ENCODE measurements at places on chromosomes 2 and 18.
A peak's percentile ranks its signal among the peaks of the same experiment; 100 is the strongest.

GRCh38 chr2:11406267-11406957 lies 59.5 kb downstream of the E2F6 start:
- peak; percentile 78 for DNase-seq

GRCh38 chr2:233418761-233419546 lies 64.7 kb downstream of the DGKD start:
- DNase-seq, result peak; percentile 73

DNA sequence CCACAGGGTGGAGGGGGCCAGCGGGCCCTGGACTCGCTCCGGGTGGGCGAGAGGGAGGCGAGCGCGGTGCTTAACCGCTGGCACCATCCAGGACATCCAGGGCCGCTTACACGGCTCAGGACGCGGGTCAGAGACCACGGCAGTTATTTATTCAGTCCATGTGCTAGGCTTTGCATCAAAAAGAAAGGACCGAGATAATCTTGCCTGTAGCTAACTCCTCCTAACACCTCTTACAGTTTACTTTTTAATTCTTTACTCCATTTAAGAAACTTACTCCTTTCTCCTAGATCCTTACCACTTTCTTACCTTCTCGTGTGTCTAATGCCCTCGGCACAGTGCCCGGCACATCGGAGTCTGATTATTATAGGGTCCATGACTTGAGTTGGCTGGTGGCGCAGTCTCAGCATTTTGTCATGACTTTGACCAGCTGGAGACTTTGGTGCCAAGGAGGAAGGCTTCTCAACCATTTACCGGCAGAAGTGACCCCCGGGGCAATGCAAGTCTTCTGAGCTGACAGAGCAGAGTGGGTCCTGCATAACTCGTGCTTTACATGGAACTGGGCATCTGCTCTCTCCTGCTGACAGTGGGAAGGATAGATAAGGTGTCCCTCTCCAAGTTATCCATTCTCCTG lies 503 bp downstream of the ANXA4 start:
- DNase-seq, result no peak

DNA sequence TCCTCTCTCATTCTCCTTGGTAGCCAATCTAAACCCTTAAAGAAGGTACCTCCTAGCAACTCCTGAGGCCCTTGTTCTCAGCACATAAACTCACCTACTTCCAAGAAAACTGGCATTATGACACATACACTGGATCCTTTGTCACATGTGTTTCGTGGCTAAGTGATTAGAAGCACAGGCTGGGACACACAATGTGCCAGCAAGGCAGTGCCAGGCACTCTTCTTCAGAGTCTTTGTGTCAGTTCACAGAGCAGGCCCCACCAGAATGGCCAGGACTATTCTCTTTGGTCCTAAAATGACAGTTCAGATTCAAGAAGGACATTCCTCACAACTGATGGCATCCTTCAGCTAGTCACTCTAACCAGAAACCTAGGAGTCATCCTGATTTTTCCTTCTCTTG lies 40.3 kb downstream of the SMC6 start:
- no peak for DNase-seq

- no peak for DNase-seq
These were observed 80.7 kb upstream of the RNF152 start for GRCh38 chr18:61973273-61974115.

DNA sequence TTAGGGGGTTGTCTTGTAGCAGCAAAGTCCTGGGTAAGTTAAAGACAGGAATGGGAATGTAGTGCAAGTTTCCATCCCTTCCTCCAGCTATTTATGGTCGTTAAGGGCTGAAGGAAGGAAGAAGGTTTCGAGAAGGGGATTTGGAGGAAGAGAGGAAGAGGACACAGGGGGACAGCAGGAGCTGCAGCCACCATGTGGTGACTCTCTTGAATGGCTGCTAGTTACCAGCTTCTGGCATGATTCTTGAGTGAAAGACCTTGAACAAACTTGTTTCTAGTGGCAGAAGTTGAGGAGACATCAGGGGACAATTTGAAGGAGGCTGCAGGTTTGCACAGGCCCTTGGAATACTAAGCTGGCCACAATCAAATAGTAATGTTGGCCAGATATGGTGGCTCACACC lies 116.6 kb downstream of the MTX2 start:
- DNase-seq, result no peak

- DNase-seq, result peak; percentile 58
These were observed 14.6 kb upstream of the AFG3L2 start for GRCh38 chr18:12391487-12392165.

DNA sequence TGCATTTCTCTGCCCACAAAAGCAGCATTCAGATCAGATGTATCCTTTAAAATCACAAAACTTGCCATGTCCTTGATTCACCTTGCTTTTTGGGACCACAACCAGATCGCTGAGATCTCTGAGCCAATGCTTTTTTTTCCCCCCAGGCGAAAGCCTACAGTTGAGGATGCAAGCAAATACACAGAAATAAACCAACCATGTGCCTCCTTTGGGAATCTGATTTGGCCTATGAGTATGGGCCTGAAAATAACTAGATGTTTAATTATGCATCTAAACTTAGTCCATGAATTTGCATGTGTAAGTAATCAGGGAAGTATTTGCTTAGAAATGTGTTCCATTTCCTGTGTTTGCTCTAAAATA lies 49.7 kb upstream of the CDC42EP3 start:
- DNase-seq, result no peak

- no peak for DNase-seq
These were observed 38.0 kb downstream of the BIN1 start for GRCh38 chr2:127069003-127069402.

GRCh38 chr18:199768-200167 lies 41.4 kb downstream of the USP14 start:
- DNase-seq, result no peak

DNA sequence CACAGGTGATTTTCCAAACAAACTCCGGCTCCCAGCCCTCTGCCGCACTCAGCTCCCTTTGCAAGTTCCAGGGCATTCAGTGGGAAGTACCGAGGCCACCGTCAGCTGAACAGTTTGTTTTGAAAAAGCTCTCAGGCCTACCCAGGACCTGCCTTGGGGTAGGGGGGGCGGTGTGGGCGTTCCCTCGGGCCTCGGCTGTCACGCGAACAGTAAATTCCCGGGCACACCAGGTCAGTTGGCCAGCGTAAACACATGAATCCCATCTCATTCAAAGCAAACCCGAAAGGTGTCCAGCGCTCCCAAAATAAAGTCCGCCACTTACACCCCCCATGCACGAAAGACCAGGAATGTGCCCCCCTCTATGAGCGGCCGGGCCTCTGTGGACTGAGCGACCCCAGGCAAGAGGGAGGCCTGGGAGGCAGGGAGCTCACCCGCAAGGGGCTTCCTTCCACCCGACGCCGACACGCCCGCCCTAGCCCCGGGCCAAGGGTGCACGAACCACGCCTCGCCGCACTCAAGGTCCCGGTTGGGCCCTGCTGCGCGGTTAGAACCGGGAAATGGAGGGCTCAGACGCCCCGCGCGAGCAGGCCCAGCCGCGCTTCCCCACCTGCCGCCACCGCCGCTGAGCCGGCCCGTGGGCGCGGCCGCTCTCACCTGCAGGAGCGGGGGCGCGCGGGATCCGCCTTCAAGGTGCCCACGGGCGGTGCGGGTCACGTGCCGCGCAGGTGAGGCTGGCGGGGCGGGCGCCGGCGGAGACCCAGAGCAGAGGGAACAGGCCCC lies at the start of gene WDSUB1:
TSS of gene WDSUB1 (minus strand) at position 775 of the 780 bp plus-strand sequence. CDS start 3,634 bp downstream, outside the sequence.
- DNase-seq, result peak; percentile 66

- no peak for DNase-seq
These were observed 331.4 kb upstream of the KLHL29 start for GRCh38 chr2:23053601-23054000.

GRCh38 chr2:74760875-74761630 lies 72.9 kb upstream of the HK2 start:
- DNase-seq, result no peak

DNA sequence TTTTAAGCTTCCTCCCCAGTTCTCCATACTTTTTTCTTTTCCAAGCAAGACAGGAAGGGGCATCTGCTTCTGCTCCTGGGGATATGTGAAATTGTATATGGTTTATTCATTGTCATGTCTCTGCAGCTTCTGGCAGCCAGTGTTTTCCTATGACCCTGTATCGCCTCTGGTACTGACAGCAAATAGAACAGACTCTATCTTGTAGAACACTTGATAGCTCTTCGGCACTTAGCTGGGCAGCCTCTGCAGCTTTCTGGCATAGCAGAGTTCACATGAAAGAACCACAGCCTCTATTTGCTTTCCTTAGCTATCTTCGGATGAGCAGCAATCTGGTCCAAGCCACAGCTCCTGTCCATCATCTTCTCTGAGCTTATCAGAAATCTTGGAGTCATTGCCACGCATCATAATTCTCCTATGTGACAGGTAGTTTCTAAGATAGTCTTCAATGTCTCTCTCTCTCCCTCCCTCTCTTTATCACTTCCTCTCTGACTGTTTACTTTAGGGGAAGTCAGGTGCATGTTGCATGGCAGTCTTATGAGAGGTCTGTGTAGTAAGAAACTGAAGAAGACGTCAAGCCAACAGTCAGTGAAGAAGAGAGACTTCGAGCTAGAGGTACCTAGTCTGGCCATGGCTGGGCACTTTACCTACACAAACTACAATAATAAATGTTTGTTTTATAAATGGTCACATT lies 627.7 kb upstream of the CDH2 start:
- no peak for DNase-seq

- no peak for DNase-seq
These were observed 89.3 kb downstream of the EHBP1 start for GRCh38 chr2:62794791-62795190.

GRCh38 chr2:22995576-22995975 lies 389.4 kb upstream of the KLHL29 start:
- DNase-seq, result no peak

DNA sequence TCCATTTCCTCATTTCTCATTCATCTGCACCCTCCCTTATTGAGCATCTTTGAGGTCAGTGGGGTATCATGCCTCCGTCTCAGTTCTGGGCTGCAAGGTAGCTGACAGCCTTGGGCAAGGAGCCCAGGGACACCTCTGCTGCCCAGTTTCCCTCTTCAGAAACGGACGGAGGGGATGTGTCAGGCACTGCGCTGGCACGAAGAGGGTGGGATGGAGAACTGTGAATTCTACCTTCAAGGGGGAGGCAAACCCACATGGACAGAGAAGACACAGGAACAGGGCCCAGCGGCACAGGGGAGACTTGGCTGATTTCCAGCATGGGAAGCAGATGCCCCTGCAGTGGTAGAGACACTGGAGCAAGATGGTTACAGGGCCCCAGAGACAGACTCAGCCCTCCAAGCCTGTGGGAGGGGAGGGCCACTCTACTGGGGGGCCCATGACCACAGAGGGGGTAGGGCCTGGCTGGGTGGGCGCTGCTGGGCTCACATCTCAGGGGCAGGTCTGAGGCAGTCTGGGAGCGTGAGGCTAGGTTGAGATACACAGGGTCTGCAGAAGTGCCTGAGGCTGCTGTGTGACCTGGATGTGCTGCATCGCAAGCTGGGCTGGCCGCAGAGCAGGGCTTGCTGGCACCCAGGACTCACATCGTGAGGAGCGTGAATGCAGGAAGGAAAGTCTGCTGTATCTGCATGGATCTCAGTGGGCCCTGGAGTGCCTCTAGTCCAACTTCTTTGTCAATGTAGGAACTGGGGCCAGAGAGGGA lies 92.3 kb downstream of the HS1BP3 start:
- peak; percentile 20 for DNase-seq

GRCh38 chr18:23735021-23735464 lies 45.8 kb downstream of the LAMA3 start:
- DNase-seq, result no peak

- DNase-seq, result no peak
These were observed 167.6 kb downstream of the RND3 start for GRCh38 chr2:150319658-150320555.

DNA sequence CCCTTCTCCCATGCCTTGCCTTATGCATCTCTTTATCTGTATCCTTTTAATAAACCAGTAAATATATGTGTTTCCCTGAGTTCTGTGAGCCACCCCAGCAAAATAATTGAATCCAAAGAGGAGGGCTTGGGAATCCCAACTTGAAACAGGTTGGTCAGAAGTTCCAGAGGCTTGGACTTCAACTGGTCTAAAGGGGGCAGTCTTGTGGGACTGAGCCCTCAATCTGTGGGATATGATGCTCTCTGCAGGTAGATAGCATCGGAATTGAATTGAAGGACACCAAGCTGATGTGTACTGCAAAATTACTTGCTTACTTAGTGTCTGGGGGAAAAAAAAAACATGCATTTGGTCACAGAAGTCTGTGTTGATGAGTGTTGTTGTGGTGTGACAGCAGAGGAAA lies 1033.5 kb upstream of the TMEFF2 start:
- no peak for DNase-seq

DNA sequence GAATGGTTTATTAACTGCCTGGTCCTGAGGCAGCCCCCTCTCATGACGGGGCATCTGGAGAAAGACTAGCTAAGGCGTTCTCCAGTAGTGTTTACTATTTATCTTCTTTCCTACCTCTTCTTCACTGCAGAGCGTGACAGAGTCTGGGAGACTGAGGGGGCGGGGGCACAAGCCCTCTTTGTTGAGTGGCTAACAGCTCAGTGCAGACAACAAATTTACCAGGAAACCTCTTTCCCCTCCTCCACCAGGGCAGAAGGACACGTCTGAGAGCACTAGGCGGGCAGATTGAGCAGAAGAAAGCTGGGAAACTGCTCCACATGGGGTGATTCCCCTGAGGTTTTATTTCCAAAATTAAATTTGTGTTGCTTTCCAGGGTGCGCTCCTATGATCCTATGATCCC lies 322.1 kb downstream of the CNTNAP5 start:
- no peak for DNase-seq

GRCh38 chr2:11286749-11287148 lies 57.7 kb downstream of the ROCK2 start:
- DNase-seq, result no peak

GRCh38 chr18:77248873-77249568 lies 627 bp upstream of the GALR1 start:
- no peak for DNase-seq

DNA sequence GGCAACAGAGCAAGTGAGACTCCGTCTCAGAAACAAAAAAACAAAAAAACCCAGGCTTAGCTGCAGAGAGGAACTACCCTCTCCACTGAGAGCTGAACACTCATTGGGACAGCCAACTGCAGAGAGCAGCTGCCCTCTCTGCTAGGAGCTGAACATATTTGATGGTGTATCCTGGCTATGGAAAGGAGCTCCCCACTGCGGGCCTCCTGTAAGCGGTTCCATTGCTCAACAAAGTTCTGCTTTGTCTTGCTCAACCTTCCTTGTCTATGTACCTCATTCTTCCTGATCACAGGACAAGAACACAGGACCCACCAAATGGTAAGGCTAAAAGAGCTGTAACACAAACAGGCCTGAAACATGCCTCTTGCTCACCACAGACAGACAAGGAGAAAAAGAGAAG lies 246.3 kb upstream of the LRRTM4 start:
- DNase-seq, result no peak

DNA sequence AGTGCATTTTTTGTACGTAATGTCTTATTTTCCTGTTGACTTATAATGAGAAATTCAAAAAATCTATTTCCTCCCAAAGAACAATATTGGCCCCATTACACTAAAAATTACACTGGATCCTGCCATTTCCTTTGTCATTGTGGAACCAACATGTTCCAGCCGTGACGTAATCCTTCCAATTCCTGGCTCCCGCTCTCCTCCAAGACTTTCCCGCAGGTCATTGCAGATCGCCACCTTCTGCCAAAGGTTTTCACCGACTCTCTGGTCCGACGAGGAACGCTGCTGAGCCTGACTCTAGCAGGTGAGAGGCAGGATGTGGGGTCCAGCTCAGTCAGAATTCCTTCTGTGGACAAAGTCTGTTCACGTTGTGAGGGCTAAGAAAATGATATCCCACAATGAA lies 38.0 kb downstream of the PTGR3 start:
- DNase-seq, result no peak
